Hindlimb muscle (tissue), 1 donor: ENCODE measurements at places on chromosomes 7 and 10.

- DNase-seq = no peak
Observed at GRCh38 chr7:36615852-36616540, 108.3 kb downstream of the AOAH start.

DNA sequence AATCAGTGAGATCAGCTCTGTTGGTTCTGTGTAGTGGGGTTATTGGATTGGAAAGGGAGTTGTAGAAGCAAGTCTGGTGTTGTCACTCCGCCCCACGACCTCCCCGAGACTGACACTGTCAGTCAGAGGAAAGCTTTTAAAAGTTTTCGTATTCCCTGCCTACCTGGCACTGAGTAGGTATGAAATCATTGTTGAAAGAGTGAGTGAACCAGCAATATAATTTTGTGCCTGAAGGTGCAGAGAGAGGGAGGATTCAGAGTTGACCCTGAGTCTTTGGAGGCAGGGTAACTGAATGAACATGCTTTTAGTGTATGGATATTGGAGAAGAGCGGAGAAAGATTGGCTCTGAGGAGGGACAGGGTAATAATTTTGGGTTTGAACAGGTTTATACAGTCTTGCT is 27.3 kb downstream of the CCNY start:
- DNase-seq = no peak

GRCh38 chr10:106183041-106183440 is 981.5 kb downstream of the SORCS1 start:
- no peak for DNase-seq

DNA sequence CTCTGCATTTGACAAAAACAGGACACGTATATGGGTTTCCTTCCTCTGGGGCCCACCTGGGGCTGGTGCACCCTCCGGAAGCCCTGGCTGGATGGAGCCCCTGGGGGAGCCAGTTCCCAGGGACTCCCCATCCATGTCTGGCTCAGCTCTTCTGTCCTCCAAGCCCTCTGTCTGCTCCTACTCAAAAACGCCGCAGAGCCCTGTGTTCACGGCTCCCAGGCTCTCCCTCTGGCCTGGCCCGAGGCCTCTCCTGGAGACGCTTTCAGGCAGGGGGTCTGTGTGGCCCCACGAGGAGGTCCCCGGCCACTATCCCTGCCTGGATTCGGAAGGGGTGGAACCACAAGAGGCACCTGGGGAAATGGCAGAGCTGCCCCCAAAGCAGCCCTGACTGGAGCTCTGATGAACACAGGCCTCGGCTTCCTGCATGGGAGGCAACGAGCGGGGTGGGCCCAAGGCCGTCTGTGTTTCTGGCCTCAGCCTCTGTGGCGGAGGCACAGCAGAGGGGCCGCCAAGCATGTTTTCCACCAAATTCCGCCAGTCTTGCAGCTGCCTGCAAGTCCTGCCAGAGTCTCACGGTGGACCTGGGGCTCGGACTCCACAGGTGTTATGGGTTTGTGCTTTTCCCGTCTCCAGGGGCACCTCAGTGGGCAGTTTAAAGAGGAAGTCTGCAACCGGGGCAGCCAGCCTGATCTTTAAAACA is 22.6 kb upstream of the INPP5A start:
- no peak for DNase-seq

DNA sequence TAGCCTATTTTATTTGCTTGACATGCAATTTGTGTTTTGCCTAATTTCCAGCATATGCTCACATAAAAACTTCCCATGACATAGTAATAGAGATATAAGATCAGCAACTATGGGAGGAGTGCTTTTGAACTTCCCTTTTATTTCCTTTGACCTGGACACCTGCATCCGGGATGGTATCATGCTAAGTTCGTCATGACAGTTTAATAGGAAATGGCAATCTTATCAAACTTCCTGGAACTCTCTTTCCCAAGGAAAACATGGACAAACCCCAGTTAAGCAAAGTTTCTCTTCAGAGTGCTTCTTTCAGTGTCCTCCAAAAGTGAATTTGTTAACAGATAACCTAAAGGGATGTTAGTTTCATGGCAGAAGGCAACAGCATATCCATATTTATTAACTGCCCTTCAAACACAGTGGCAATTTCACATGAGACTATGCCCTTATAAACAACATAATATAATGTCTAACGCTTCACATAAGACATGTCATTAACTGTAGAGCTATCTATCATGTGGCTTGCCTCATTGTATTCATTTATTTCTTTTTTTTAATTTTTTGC is 474.7 kb upstream of the SEMA3A start:
- DNase-seq = no peak

DNA sequence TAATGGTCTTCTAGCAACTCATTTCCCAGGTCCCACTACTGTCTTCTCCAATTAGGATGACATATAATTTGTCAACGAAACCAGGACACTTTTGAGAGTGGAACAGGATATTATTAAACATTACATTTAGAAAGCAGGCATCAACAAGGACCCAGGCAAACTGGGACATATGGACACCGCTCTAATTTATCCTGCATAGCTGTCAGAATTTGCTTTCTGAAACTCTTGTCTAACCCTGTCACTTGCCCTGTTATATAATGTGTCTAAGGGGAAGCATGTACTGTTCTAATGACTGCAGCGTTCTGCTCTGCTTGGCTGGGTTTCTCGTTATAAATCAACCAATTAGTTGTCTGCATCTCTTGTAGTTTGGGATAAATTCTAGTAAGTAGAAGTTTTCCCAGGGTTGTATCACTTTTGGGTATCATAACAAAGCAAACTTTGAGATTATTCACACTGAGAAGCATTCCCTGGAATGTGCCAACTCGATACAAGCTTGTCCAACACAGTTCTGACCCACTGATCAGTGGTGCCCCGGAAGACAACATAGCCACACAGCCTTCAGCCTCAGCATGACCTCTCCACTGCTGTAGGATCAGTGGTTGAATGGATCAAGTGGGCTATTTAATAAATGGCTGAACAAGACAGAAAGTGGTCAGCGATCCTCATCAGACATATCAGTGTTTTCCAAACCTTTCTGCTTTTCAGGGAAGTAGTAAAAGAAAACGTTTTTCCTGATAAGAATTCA is 228.1 kb downstream of the KIF20B start:
- no peak for DNase-seq

GRCh38 chr10:35606430-35606829 is 1.3 kb downstream of the GJD4 start:
- DNase-seq = no peak

DNA sequence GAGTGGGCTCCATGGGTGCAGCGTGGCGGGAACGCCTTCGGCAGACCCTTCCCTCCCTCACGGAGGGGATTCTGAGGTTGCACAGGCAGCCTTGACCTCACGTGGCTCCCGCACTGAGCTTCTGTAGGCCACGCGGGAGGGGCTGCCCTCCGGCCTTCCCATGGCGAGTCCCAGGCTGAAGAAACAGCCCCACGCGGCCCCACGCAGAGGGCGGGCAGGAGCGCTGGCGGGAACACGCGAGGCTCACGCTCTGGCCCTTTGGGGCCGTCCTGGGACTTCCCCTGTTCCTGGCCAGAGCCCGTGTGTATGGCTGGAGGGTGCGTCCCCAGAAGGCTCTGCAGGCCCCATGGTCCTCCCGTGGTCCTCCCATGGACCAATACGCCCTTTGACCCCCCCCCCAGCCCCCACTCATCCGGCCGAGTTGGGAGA is 21.7 kb upstream of the NKX6-2 start:
- DNase-seq = no peak

DNA sequence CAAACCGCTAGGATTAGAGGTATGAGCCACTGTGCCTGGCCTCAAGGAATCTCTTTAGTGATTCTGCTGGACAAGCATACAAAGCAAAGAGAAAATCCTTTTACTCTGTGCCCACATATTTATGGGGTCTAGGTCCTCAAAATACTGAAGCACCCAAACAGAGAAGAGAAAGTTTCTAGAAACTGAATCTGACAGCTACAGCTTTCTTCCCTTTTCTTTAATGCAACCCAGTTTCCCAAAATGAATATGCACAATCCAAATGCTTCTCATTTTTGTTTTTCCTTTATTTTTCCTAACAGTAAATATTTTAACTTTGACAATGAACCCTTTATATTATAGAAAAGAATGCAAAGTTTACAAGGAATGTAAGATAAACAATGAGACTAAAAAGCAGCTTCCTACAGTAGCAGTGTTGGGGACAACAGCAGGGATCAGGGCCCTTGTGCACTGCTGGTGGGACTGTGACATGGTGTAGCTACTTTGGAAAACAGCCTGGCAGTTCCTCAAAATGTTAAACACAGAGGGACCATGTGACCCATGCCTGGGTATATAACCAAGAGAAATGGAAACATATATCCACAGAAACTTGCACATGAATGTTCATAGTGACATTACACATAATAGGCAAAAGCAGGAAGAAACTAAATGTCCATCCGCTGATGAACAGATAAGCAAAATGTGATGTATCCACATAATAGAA is 325.2 kb downstream of the PRPF18 start:
- DNase-seq = no peak

GRCh38 chr10:110863361-110863760 is 8.4 kb upstream of the PDCD4 start:
- no peak for DNase-seq

GRCh38 chr7:80087051-80087770 is 47.4 kb upstream of the GNAI1 start:
- no peak for DNase-seq

DNA sequence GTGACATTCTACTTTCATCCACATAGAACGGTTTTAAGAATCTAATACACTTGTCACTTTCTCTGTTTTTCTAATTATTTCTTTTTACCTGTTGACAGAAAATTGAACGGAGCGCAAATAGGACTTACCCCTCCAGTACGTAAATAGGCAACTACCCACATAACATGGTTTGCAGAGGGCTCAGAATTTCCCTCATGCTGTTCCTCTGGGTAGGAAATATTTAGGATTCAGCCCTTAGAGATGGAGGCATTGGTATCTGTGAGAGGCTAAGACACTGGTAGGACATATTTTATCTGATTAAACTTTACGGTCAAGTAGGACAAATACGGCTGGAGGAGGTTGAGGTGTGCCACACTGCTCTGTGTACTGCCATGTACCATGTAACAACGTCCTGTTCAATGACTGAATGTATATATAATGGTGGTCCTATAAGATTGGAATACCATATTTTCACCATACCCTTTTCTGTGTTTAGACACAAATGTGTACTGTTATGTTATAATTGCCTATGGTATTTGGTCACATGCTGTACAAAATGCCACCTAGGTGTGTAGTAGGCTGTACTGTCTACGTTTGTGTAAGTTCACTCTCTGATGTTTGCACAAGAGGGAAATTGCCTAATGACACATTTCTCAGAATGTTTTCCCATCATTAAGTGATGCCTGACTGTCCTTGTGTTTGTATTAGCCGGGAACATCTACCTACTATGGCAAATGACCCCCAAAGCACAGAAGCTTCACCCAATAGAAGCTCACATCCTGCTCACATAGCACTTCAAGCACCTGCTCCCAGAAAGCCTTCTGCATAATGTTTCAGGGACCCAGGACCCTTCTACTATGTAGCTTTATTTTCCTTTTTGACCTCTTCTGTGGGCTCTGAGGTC is 429.4 kb upstream of the AKR1E2 start:
- no peak for DNase-seq

- DNase-seq = no peak
Observed at GRCh38 chr7:85737426-85737825, 550.6 kb upstream of the SEMA3D start.

GRCh38 chr10:52877451-52877850 is 104.9 kb upstream of the MBL2 start:
- no peak for DNase-seq
